ENCODE measurements at places on chromosomes 5 and 9.

DNA sequence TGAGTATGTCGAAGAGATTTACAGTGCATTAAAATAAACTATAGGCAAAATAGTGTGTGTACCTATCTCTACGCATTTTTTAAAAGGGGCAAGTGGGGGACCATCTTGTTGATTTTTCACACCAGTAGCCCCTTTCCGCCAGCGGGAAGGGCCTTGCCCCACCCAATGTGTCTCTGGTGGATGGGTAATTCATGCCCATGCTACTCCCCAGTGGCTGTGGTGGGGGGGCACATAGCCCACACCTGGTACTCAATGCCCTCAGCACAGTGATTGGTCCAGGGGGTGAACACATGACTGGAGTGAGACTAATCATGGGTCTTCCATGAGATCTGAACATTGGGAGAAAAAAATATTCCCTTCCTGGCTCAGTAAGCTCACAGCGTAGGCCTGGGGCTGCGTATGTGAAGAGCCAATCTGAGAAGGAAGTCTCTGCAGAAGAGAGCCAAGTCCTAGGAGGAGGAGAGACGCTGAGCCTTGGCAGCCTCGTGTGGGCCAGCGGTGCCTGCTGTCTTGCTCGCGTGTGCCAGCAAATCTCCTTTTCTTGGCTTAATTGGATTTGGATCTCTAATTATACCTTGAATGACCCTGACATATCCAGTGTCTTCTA, 103.4 kb downstream of the ADAMTS2 start:
- no peak for DNase-seq

DNA sequence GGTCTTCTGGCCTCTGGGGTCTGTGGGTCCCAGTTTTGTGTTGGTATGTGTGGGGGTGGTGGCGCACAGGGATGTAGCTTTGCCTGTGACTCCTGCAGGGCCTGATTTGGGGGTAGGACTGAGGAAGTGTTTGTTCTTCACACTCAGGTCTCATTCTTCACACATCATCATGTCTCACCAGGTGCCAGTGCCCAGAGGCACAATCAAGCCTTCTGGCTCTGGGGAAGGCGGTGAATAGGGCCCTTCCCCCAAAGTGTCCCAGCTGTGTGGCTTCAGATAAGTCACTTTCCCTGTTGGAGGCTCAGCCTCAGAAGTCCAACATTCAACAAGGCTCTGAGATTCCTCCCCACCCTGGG, 5.1 kb downstream of the DBN1 start:
- no peak for DNase-seq

DNA sequence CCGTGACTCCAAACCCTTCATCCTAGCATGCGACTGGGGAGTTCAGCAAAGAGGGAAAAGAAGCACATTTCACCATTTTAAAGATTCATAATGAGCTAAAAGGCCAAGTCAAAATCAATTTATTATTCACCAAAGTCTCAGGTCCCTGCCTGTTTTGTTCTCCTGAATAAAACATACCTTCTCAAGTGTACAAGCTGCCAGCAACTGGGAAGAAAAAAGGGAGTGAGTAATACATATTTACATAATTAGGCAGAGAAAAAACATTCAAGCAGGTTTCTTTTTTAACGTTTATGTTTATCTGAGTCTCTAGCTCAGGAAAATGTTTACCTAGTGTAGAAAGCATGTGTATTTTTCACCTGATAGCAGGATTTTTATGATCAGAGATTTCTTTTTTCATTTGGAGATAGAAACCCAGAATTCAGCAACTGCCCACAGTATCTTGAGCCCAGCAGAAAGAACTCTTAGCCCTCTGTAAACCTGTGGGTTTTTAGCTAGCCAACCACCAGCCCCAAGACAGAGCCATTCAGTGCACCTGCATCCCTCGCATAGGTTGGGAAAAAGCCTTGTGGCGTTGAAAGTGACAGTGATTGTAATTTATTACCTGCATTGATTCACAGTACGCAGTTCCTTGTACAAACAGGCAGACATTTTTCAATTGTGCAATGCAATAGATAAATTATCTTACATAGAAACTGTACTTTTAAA, 117.9 kb upstream of the GRIA1 start:
- DNase-seq = no peak

DNA sequence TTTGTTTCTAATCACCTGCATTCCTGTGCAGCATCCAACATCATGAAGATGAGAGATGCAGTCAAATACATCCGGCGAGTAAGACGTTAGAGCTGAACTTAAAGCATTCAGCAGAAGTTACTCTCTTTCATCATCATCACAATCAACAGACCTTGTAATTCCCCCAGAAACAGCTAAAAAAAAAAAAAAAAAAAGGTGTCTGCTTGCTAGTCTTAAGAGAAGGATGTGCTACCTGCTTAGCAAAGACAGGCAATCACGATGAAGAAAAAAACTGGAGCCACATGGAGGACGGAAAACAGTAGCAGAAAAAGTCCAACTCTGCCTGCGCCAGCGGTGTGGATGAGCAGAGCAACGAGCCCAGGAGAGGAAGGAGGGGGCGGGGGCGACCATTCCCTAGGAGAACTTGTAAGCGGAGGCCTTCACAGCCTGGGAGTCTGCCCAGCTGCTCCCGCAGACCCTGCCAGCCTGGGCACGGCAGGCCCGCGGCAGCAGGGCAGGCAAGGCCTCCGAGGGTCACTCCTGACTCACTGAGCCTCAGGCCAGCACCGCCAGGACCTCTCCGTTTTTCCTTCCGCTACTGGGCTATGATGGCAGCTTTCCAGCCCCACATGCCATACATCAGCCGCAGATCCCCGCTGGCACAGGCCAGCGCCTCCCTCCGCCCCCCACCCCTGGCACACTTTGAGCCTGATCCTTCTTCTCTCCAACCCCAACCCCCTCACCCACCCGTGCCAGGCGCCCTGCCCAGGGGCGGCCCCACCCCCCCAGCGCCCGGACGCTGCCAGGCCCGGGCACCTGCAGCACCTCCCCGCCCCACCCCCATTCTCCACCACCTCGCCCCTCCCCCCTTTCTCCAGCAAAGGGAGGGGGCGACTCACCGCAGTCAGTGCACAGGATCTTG, 1.4 kb downstream of the NRG2 start:
- no peak for DNase-seq

GRCh38 chr5:44412286-44412685, 23.1 kb upstream of the FGF10 start:
- DNase-seq = no peak

- no peak for DNase-seq
Observed at GRCh38 chr5:22889720-22890119, 36.6 kb upstream of the CDH12 start.

GRCh38 chr5:112002376-112002775, 245.4 kb upstream of the NREP start:
- no peak for DNase-seq

DNA sequence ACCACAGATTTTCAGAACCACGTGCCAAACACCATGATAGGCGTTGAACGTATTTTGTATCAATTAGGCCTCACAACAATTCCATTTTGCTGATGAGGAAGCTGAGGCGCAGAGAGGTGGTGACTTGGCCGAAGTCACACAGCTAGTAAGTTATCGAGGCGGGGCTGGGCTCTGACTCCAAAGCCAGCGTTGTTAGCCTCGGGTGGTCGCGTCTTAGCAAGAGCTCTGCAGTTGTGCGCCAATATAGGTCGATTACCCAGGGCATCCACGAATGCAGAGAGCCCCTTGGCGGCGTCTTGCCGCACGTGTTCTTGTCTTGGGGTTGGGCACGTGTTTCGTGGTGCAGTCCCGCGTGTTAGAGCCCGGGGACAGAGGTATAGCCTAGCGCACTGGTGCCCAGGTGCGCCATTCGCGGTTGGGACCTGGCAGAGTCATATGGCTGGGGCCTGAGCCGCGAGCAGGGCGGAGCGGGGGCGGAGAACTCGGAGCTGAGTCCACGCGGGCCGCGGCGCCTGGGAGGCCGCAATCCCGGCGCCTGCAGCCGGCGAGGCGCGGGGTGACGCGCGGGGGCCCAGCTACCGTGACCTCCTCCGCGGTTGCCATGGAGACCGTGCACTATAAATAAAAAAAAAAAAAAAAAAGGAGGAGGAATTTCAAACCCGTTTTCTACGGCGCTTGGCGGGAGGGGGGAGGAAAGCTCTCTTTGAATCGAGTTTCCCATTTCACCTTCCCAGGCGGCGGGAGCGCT, 62.3 kb downstream of the CXXC5 start:
- DNase-seq = no peak

GRCh38 chr5:32534041-32534440, 51.3 kb upstream of the SUB1 start:
- no peak for DNase-seq

- DNase-seq = no peak
Observed at GRCh38 chr9:129382281-129383018, 204.4 kb upstream of the IER5L start.
